ENCODE measurements at places on chromosomes 5 and 9. TPM values are rescaled to one million over a fixed set of nuclear protein-coding genes. Genes with fewer than 3 reads are reported as not detected.

The CCDC180 gene
- 15.5 TPM for total RNA-seq

The ACO1 gene
- total RNA-seq: 28.9 TPM

GRCh38 chr5:145157841-145158240, 677.3 kb downstream of the PRELID2 start:
- DNase-seq: no peak

The RNF224 gene
- total RNA-seq: not detected
